ENCODE measurements at places on chromosomes 2 and 18.

DNA sequence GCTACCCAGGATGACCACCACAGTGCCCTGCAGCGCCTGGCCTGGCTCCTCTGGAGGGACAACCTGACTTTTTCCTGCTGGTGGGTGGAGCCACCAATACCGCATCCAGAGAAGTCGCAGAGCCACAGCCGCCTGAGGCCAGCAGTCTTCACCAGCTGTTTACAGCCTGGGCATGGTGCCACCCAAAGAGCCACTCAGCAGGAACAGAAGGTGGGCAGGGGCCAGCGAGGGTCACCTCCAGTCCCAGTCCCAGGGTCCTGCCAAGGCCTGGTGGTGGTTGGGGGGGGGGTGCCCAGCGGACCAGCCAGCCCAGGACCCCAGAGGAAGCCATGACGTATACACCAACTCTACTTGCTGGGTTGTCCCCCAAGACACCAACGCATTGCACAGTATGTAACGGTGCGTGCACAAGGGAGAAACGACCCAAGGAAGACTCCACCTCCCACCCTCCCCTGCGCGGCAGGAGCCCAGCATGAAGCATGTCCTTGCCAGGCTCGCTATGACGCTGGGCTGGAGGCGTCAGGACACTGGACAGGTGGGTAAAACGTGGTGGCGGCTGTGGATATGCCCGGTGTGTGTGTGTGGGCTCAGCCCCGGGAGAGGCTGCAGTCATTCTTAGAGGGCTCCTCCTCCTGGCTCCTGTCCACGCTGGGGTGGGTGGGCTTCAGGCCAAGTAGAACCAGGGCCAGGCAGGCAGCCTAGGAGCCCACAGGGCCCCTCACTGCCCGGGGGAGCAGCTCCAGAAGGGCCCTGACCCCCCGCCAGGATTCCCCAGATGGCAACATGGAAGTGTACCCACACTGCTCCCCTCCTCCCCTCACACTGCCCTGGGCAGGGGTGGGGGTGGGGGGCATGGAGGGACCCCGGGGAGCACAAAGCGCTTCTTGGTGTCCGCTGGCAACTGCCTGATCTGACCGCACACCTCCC lies 49.3 kb downstream of the HS6ST1 start:
- no peak for DNase-seq

GRCh38 chr2:69310111-69311023 lies 76.7 kb downstream of the GFPT1 start:
- no peak for DNase-seq

GRCh38 chr18:28005164-28005563 lies 171.8 kb downstream of the CDH2 start:
- no peak for DNase-seq

DNA sequence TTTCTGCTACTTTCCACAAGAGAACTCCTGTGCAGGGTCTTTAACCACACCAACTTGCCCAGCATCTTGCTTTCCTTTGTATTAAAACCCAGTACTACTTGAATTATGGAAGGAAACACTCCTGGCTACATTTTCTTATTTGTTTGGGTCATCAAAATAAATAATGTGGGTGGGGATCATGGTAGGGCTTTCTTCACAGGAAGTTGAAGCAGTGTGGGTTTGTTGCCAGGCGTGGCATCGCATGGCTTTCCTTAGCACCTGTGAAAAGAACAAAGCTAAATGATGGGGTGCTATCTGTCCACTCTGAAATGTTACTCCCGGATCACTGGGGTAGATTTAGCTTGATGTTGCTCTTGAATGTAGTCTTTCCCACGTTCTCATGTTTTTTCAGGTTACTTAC lies 18.7 kb downstream of the ARHGAP25 start:
- DNase-seq, result no peak

DNA sequence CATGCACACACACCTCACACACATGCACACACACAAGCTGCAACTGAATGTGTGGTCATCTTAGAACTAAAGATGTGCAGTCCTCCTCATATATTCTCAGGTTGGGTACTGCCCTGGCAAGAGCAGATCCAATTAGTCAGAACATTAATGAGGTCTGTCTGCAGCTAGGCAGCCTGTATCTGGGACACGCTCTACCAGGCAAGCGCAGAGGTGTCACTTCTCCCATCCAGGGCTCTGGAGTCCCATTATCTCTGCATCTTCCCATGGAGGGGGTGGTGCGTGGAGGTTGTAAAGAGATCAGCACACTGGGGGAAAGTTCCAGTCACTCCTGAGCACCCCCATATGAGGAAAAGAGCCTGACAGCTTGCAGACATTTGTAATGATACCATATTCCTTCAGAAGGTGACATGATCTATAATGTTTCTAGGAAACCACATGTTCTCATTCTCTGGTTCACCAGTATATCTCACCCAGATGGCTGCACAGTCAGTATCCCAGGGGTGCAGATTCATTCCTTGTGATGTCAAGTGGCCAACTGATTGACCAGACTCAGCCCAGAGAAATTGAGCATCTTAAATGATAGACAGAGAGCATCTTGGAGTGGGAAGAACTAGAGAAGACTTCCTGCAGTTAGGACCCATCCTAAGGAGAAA lies 95.4 kb downstream of the RTN4 start:
- DNase-seq, result no peak

DNA sequence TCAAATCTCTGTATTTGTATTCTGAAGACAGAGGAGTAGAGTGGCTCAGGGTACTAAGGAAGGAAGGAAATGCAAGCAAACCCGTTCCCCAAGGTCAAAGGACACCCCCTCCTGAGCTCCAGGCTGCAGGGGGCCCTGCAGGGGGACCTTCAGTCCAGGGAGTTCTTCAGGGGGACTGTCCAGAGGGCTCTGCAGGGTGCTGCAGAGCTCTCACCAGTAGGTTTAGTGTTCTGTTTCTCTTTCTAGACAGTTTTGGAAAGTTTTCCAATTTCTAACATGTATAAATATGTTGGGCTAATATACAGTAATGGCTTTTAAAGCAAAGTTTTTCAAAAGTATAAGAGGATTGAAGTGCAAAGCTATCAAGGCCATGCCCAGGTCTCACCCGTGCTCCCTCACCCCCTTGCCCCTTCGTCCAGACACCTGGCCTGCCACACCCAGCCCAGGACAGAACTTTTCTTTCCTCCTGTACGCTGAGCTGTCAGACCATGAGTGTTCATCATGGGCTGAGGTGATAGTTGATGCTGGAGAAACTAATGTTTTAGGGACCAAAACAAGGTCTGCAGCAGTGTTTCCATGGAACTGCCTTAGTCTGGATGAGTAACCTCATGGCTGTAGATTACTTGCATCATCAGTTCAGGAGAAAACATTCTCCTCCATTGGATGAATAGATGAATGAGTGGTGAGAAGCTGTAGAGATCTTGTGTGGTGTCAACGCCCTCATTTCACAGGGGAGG lies 134.2 kb downstream of the GLI2 start:
- DNase-seq, result no peak

GRCh38 chr2:40488101-40488601 lies 36.3 kb upstream of the SLC8A1 start:
- DNase-seq, result no peak

- no peak for DNase-seq
Observed at GRCh38 chr2:199404841-199405240, 52.9 kb downstream of the SATB2 start.

- DNase-seq, result no peak
Observed at GRCh38 chr2:230097424-230097823, 28.7 kb upstream of the SLC16A14 start.

DNA sequence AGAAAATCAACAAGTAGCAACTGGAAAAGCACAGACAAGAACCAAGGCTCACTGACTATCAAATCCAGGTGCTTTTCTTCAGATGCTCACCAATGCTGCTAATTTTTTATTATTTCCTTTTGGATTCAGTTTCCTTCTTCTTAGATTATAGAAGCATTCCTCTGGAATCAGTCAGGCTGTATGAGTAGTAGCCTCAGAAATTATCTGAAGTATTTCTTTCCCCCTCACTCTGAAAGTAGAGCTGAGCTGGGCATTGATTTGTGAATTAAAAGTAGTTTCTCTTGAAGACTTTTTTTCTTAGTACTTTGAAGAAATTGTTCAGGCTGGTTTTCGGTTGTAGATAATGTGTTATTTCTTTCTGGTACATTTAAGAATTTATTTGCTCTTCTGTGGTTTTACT lies 273.7 kb downstream of the NOL4 start:
- no peak for DNase-seq

DNA sequence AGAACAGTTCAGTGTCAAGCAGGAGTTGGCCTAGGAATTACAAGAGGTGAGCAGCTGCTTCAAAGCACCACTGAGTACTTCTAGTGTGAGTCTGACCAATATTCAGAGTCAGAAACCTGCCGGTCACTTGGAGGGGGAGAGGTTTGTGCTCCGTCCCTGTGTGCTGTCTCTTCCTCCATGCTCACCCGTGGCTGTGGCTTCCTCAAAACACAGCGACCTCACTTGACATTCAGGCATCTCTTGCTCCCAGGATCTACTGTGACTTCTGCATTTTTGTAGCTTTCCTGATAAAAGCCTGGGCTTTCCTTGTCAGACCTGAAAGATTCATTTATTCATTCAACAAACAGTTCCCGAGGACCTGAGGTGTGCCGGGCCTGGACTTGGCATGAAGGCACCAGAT lies 32.9 kb downstream of the TPRKB start:
- no peak for DNase-seq

Data from stimulated activated CD4-positive, alpha-beta T cell treated with anti-CD3 and anti-CD28 coated beads, Interleukin-2, amount 100 ng/mL, for 48 hours (primary cell).